ENCODE measurements at places on chromosomes 1 and 21.
A peak's percentile ranks its signal among the peaks of the same experiment; 100 is the strongest.

DNA sequence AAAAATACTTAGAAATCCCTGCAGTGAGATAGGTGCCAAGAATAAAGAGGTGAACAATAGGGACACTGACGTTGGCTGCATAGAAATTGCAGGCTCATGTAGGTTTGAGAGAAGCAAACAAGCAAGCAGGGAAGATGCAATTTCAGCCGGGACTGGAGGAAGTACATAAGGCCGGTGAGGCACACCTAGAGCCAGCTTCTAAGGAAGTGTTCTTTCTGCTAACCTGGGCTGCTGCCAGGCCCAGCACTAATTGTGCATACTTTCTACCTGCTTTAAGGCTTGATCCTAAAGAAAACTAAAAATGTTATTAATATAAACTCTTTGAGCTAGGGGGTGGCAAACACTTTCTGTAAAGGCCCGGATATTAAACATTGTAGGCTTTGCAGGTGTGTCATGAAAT is 71.0 kb downstream of the LMO4 start:
- no peak for DNase-seq

DNA sequence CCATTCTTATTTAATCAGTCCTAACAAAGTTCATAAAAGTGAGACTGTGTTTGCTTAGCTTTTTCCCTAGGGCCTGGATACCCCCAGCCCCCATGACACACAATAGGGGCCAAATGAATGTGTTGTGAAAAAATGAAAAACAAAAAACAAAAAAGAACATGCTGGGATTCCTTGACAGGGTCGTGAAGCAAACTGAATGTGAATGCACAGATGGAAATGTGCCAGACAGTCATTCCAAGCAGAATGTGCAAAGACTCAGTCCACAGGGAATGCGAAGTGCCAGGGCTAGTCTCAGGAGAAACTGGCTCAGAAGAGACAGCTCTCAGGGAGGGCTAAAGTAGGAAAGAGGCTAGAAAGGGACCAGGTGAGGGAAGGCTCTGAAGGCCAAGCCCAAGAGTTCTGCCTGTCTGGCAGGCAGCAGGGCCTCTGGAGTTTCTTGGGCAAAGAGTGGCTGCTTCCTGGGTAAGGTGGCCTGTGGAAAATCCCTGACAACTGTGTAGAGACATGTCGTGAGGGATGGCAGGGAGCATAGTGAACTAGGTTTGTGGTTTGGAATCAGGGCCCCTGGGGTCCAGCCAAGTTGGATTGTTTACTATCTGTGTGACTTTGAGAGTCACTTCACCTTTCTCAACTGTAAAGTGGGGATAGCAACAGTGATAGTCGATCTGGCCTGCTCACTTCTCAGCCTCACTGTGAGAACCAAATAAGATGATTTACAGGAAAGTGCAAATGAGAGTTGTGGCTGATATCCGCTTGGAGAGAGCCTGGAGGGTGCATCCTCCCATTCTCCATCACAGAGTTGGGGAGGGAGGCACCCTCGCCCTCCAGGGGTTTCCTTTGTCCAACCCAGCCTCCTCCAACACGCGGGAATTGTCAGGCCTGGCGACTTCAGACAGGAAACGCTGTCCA is 1.2 kb upstream of the ADAM15 start:
- no peak for DNase-seq

DNA sequence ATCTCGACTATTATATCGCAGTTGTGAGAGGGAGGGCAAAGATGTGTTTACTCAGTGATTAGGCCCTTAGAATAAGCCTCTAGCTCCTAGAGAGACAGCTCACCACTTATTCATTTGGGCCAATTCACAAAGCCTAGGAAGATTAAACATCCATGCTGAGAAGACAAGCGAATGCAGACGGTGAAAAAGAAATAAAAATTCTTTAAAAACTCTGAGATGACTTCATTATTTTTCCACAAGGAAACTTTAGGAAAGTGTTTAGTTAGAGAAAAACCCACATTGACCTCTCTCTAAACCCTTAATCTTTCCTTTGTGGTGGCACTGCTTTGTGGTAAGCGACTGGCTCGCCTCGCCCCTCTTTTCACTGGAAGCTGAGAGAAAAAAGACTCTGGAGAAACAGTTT is 146.8 kb upstream of the DMRTA2 start:
- no peak for DNase-seq

DNA sequence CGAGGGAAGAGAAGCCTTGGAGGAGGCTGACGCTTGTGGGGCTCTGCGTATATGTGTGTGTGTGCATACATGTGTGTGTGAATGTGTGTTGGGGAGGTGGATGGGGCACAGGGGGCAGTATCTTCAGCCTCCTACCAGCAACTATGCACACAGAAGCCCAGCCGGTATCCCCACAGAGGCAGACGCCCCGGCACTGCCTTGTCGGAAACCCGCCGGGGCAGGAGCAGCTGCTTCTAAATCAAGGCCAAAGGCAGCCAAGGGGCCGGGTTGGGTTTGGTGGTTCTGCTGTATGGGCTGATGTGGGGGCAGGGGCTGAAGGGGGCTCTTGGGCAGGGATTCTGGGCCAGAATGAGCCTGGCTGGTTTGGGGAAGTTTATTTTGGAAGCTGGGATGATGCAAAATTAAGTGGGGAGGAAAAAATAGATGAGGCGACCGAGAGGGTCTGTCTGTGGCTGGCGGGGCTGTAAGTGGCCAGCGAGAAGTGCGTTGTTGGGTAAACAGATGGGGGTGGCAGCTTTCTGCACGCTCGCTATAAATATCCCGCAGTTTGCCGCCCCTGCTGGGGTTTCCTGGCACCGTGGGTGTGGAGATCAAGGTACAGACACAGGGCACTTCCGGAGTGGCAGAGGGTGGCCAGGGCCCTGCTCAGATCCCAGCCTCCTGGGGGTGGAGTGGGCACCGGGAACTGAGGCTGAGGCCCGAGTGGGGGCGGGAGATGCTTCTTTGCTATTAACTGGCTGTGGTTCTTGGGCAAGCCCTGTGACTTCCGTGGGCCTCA is 11.0 kb upstream of the WNT4 start:
- no peak for DNase-seq

GRCh38 chr1:173017792-173018191 is 32.9 kb downstream of the TNFSF18 start:
- no peak for DNase-seq

- DNase-seq: peak; percentile 71
Observed at GRCh38 chr1:6490181-6491080, 1.0 kb downstream of the PLEKHG5 start.

- DNase-seq: no peak
Observed at GRCh38 chr1:116107371-116107770, 3.8 kb upstream of the MAB21L3 start.

GRCh38 chr1:24996983-24997893 is 67.2 kb upstream of the RUNX3 start:
- DNase-seq: peak; percentile 75

GRCh38 chr1:94236630-94237290 is 624 bp downstream of the ARHGAP29 start:
- DNase-seq: no peak

GRCh38 chr1:40802742-40803113 is 19.1 kb downstream of the KCNQ4 start:
- DNase-seq: no peak

GRCh38 chr1:230618537-230618936 is 23.7 kb upstream of the COG2 start:
- DNase-seq: no peak
